ENCODE measurements at places on chromosomes 6 and 20.

GRCh38 chr6:138986578-138986977, 1.5 kb downstream of the REPS1 start:
- no peak for DNase-seq

DNA sequence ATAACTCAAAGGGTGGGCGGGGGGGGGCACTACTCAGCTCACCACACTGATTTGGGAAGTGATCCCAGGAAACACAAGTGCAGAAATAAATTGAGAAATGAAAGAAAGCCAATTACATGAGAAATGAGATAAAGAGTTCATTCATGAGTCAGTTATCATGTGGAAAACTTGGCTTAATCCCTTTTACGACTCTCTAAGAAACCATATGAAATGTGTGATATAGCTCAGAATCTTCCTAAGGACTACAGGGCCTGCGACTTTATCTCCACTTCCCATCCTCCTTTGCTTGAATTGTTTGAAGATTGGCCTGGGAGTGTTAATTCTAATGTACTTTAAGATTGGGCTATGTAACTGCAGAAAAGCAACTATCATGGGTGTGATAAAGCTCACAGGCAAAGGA, 3.6 kb upstream of the BTN2A2 start:
- DNase-seq, result no peak

GRCh38 chr6:33746036-33746600, 587 bp downstream of the IP6K3 start:
- no peak for DNase-seq

- no peak for DNase-seq
Observed at GRCh38 chr6:135534773-135535380, 37.3 kb upstream of the AHI1 start.

GRCh38 chr6:28078050-28078449, 2.3 kb upstream of the ZNF165 start:
- no peak for DNase-seq

DNA sequence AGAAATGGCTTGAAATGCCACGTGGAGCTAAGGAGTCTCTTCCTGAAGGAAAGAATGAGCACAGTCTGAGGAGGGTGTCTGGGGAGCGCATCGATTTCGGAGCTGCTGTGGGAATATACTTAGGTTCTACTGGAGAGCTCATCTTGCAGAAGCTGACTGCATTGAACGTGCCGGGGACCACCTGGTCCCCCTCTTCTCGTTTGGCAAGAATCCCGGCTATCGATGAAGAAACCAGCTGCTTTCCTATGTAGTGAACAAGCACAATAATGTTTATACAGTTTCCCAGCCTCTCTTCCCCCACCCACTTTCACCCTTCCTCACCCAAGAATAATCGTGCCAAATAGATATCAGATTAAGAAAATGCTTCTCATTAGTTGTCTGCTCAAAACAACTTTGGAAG, 242.5 kb downstream of the PACRG start:
- DNase-seq, result no peak

- no peak for DNase-seq
Observed at GRCh38 chr6:130671577-130671976, 155.6 kb upstream of the SMLR1 start.

DNA sequence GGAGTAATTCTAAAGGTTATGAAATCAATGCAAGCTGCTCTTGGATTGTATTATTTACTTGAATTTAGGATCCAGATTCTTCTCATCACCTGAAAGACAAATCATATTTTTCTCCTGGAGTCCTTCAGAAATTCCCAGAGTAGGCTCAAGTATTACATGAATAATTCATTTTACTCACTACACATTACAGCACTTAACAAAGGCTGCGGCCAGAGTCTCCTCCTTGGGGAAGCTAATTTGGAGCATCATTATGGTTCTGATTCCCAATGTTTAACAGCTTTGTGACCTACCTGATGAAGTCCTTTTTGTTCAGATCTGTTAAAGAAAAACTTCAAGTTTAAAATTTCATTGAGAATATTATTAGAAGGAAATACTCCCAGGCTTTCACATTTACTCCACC, 28.7 kb downstream of the GRIK2 start:
- no peak for DNase-seq

- DNase-seq, result no peak
Observed at GRCh38 chr6:167984144-167984719, 13.2 kb upstream of the KIF25 start.

DNA sequence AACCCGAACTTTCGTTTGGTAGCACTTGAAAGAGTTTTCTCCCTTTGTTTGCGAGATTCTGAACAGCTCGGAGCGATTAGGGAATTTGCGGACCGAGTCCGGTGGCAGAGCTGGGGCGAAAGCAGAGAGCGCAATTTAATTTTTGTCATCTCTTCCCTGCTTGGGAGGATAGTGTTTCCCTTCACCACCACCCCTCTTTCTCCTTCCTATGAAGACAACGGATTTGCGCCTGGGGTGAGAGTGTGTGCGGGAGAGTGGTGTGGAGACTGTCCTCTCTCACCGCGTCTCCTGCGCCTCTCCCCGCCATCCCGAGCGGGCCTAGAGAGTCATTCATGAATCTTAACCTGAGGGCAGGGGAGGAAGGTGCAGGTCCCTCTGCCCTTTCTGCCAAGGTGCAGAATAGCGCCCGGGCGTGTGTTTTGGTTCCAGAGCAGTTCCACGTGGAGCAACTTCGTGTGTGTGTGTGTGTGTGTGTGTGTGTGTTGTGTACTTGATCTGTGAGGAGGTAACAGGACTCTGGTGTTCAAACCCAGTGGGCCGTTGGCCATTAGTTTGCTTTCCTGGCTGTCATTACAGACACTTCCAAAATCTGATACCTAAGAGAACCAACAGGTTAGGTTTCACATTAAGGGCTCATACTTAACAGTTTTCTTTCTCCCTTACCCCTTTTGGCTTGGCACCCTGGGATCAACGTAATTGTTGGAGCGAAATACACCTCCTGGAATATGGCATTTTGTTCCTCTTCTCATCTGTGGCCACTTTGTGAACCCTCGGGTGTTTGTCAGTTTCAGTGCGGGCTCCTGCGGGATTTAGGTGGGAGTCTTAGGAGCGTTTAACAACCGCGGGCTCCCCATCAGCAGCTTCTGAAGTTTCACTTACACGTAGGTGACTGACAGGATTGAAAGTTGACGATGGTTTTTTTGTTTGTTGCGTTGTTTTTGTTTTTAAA, 1.8 kb downstream of the EYA4 start:
- DNase-seq, result no peak

DNA sequence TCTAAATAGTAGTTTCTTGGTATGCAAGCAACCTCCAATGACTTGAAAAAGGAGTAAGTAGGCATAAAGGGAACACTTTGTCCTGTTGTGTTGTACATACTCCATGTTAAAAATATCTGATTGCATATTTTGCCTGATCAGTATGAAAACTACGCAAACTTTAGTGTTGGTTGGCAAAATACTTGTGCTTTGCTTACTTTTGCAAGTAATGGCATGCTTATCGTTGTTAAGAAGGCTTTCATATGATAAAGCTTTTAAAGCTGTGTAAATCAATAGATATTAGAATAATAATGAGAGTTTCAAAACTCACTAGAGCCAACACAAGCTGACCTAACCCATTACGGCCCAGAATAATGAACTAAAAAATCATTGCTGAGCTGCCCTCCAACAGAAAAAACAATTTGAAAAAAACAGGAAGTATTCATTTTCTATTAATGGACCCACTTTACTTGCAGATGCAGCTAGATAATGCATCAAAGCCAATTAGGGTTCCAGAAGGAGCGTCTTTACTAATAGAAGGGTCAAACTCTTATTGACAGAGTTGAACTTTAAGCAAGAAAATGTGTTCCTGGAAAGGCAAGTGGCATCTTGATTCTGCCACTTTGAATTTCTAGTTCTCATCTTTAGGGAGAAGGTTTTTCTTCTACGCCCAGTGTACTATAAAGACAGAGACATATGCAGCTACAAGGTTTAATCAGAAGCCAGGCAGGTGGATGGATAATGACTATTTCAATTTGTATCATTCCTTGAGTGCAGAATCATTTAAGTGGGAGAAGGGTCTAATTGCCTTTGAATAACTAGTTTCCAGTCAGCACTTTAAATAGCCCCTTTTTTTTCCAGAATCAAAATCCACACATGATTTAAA, 82.2 kb downstream of the SNAP25 start:
- DNase-seq, result no peak

- no peak for DNase-seq
Observed at GRCh38 chr6:162294029-162294428, 433.5 kb downstream of the PRKN start.

- DNase-seq, result no peak
Observed at GRCh38 chr20:21291026-21291425, 12.1 kb upstream of the XRN2 start.

- DNase-seq, result no peak
Observed at GRCh38 chr6:94511502-94512088, 1065.7 kb upstream of the MANEA start.

- no peak for DNase-seq
Observed at GRCh38 chr6:156658186-156658965, 118.8 kb upstream of the ARID1B start.

GRCh38 chr6:147434516-147434915, 74.0 kb upstream of the SAMD5 start:
- no peak for DNase-seq

- no peak for DNase-seq
Observed at GRCh38 chr20:4147319-4147718, 132.0 kb upstream of the RNF24 start.

All from stimulated activated CD4-positive, alpha-beta T cell treated with anti-CD3 and anti-CD28 coated beads, TNF-alpha, amount 100 ng/mL, for 4 hours (primary cell).